Lower lobe of right lung (tissue), 2 donors: ENCODE measurements at places on chromosomes 5 and 9.

GRCh38 chr9:136373300-136374182 is at the start of gene CARD9:
TSS of gene CARD9 (minus strand) at chr9:136373669. CDS start at chr9:136372078, 1,591 bp downstream.
- peak within 1 kb of the TSS; percentile 47 for H3K4me3 ChIP-seq
- H3K36me3 ChIP-seq, result peaks cover 2% of the 10 kb centered on the region
- H3K4me1 ChIP-seq, result peaks cover 15% of the 10 kb centered on the region
- H3K27ac ChIP-seq, result peak within 1 kb of the TSS; percentile 75

DNA sequence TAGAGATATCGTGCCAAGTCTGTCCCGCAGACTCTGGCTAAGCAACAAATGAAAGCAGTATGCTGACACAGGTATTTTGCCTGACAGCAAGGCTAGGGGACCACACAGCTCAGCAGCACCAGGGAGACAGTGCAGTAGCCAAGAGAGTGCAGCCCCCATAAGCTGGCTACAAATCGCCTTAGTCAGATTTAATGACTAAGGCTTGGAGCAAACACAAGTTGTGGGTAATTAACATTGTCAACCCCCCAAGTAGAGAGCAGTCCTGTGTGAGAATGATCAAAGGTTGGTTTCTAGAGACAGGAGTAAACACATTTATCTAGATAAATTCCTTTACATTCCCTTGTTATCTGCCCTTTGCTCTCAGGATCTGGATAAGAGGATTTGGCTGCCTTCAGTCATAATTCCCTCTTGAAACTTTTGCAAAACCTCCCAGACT is 1434.5 kb upstream of the CDH6 start:
- no peaks in the 10 kb centered on the region for H3K4me1 ChIP-seq
- DNase-seq, result no peak
- H3K27me3 ChIP-seq, result no peaks in the 10 kb centered on the region

DNA sequence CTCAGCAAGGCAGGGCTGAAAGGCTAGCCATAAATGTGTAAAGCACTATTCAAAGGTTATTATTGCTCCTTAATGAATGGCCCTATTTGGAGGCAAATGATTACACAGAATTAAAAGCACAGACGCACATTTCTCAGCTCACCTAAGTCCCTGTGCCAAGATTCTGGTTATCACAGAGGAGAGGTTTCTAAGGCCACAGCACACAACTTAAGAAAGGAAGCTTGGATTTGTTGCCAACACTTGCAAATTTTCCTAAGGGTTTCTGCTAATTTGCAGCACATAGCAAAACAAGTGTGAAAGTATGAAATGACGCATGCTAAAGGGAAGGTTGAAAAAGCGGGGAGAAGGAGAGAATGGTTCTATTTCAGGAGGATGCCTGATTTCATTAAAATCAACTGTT is 834.1 kb upstream of the C9orf72 start:
- H3K27ac ChIP-seq, result no peak overlapping the region
- no peak for DNase-seq
- H3K4me1 ChIP-seq, result no peaks in the 10 kb centered on the region
- no peaks in the 10 kb centered on the region for H3K27me3 ChIP-seq
- no peaks in the 10 kb centered on the region for H3K36me3 ChIP-seq
- no peak overlapping the region for H3K4me3 ChIP-seq

DNA sequence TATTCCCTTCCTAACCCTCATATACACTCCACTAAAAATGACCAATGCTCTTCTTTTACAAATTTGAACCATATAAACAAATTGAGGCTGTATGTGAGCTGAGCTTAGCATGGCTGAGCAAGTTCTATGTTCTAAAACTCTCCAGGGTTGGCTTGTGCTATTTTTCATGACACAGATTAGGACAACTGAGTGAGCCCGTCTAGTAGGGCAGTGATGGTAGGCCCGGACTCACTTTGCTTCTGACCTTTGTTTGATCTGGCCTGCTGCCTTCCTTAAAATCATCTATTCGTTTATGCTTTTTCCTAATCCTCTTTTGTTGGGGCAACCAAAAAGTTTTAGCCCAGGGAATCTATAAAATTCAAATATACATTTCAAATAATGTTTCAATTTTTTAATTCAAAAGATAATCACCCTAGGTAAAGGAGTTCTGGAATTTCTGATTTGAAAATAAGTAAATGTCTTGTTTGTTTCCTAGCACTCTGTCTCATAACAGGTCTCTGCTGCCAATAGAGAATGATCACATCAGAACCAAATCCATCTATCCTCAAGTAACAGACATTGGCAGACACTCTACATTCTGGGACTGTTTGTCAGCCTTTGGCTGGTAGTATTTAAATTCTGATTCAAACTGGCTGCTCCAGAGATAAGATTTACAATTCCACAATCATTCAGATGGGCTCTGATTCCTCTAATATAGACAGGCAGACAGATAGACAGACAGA is 217.0 kb upstream of the TARS1 start:
- no peaks in the 10 kb centered on the region for H3K4me1 ChIP-seq
- no peak overlapping the region for H3K27ac ChIP-seq
- no peak overlapping the region for H3K4me3 ChIP-seq
